ENCODE measurements at places on chromosomes 3 and 15. TPM values are rescaled to one million over a fixed set of nuclear protein-coding genes. Genes with fewer than 3 reads are reported as not detected.

Gene GREM1
- 1.4 TPM for total RNA-seq

DNA sequence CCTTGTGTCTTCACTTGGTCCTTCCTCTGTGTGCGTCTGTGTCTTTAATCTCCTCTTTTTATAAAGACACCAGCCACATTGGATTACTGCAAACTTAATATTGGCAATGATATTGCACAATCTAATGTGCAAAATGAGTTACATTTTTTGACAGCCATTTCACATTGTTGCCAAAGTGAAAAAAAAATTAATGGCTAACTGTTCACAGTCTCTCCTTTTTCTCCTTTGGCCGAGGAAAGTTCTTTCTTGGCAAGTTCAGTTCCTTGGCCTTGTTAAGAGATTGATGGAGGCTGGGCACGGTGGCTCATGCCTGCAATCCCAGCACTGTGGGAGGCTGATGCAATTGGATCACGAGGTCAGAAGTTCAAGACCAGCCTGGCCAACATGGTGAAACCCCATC lies 62.2 kb upstream of the ZNF280D start:
- H3K36me3 ChIP-seq = no peaks in the 10 kb centered on the region
- no peak overlapping the region for H3K4me3 ChIP-seq
- no peak for DNase-seq
- no peak overlapping the region for H3K27ac ChIP-seq
- no peaks in the 10 kb centered on the region for H3K27me3 ChIP-seq

GRCh38 chr15:64112073-64112772 lies 16.4 kb downstream of the SNX1 start:
- peak overlapping the region; percentile 6 for H3K27ac ChIP-seq
- peaks cover 9% of the 10 kb centered on the region for H3K4me1 ChIP-seq
- H3K27me3 ChIP-seq = no peaks in the 10 kb centered on the region
- H3K4me3 ChIP-seq = no peak overlapping the region
- peaks cover 4% of the 10 kb centered on the region for H3K36me3 ChIP-seq

DNA sequence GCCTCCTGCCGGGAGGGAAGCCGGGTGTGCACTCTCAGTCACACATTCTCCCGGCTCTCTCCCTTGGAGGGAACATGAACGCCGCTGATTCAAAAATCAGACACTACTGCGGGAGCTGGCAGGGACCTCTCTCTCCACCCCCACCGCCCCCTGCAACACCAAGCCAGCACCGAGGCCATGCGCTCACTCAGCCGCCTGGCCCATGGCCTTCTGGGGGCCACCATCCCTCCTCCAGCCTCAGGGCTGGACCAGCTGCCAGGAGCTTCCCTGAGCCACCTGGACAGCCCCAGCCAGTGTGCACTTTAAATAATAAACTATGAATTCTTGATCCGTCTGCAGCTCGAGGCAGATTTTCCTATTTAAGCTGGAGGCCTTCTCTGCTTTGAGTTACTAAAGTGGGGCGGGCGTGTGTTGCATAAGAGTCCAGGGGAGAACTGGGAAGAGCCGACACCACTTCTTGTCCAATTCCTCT lies 30.6 kb downstream of the ADAMTS17 start:
- DNase-seq = no peak
- H3K4me1 ChIP-seq = no peaks in the 10 kb centered on the region
- no peak overlapping the region for H3K4me3 ChIP-seq
- H3K27me3 ChIP-seq = no peaks in the 10 kb centered on the region
- H3K27ac ChIP-seq = peak overlapping the region; percentile 30

GRCh38 chr15:91385311-91385710 lies 285.3 kb downstream of the SV2B start:
- no peak for DNase-seq
- no peak overlapping the region for H3K4me3 ChIP-seq
- no peak overlapping the region for H3K27ac ChIP-seq
- no peaks in the 10 kb centered on the region for H3K27me3 ChIP-seq

- no peak for DNase-seq
- H3K4me3 ChIP-seq = no peak overlapping the region
- no peaks in the 10 kb centered on the region for H3K36me3 ChIP-seq
Observed at GRCh38 chr3:15337963-15338362, 5.6 kb upstream of the SH3BP5 start.

GRCh38 chr3:125059488-125060245 lies 3.9 kb upstream of the HEG1 start:
- peaks cover 9% of the 10 kb centered on the region for H3K4me1 ChIP-seq
- H3K27ac ChIP-seq = no peak overlapping the region
- no peaks in the 10 kb centered on the region for H3K36me3 ChIP-seq
- no peaks in the 10 kb centered on the region for H3K27me3 ChIP-seq

- H3K4me3 ChIP-seq = no peak overlapping the region
- peaks cover 30% of the 10 kb centered on the region for H3K36me3 ChIP-seq
- DNase-seq = no peak
- no peak overlapping the region for H3K27ac ChIP-seq
- H3K4me1 ChIP-seq = no peaks in the 10 kb centered on the region
Observed at GRCh38 chr15:40982855-40983254, 29.6 kb downstream of the CHAC1 start.

DNA sequence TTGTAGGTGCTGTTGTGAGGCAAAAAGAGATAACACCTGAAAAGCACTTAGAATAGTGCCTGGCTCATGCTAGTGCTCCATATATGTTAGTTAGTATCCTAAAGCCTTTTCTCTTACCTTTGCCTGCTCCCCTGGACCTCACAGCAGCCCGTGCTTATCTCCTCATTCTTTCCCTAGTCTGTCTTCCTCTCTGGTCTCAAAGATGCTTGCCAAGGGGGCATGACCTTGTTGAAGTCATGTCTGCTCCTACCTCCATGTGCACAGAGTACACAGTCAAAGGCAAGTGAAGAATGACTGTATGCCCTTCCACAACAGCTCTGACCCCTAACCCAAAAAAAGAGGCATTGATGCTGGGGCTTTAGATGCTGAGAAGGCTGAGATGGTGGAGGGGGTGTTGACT lies 722 bp upstream of the CYP8B1 start:
- DNase-seq = no peak
- no peak overlapping the region for H3K4me3 ChIP-seq
- H3K36me3 ChIP-seq = no peaks in the 10 kb centered on the region
- no peaks in the 10 kb centered on the region for H3K4me1 ChIP-seq

- no peak overlapping the region for H3K27ac ChIP-seq
- no peak overlapping the region for H3K4me3 ChIP-seq
- DNase-seq = peak; percentile 9
- no peaks in the 10 kb centered on the region for H3K4me1 ChIP-seq
- no peaks in the 10 kb centered on the region for H3K27me3 ChIP-seq
Observed at GRCh38 chr3:128553560-128553959, 60.6 kb upstream of the GATA2 start.

Measured in breast epithelium (tissue), 4 donors.